ENCODE measurements at places on chromosomes 12 and 14. TPM values are rescaled to one million over a fixed set of nuclear protein-coding genes. Genes with fewer than 3 reads are reported as not detected.

DNA sequence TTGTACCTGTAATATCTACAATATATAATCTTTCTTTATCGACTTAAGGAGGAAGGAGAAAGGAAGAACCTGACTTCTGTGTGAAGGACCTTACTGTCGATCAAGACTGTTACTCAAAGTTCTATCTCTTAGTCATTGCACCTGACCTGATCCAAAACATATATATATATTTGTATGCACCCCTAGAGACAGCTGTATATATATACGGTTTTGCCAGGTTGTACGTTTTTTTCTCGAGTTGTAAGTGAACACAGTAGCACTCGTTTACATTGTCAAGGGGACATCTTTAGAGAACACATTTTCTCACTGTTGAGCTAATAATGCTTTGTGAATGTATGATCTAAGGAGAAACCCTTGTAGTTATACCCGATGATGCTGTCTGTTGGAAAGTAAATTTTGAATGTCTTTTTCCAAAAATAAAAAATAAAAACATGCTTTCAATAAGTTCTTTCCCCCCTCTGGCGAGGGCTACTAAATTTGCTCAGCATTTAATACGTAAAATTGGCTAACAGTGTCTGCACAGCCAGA, 536 bp upstream of the SLC35E3 start:
- H3K27me3 ChIP-seq = no peaks in the 10 kb centered on the region
- H3K4me3 ChIP-seq = peak overlapping the region; percentile 7
- peaks cover 5% of the 10 kb centered on the region for H3K36me3 ChIP-seq
- no peak for DNase-seq
- peaks cover 16% of the 10 kb centered on the region for H3K4me1 ChIP-seq

DNA sequence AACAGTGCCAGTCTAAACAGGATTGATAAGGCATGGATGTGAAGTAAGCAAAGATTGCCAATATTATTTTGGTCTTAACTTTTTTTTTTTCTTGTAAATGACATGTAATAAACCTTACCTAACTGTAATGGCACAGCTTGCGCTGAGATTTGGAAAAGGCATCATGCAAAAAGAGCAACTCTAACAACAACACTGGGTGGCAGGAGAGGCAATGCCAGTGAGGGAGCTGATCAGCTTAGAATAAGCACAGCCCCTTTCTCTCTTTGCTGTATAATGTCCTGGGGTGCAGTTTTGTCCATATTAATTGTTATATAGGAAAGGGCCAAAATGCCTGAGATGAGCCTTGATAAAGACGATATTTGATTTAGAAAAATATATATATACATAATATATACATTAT, 1589.7 kb upstream of the FLRT2 start:
- H3K27me3 ChIP-seq = no peaks in the 10 kb centered on the region
- no peaks in the 10 kb centered on the region for H3K36me3 ChIP-seq
- no peak overlapping the region for H3K27ac ChIP-seq
- peak; percentile 17 for DNase-seq

DNA sequence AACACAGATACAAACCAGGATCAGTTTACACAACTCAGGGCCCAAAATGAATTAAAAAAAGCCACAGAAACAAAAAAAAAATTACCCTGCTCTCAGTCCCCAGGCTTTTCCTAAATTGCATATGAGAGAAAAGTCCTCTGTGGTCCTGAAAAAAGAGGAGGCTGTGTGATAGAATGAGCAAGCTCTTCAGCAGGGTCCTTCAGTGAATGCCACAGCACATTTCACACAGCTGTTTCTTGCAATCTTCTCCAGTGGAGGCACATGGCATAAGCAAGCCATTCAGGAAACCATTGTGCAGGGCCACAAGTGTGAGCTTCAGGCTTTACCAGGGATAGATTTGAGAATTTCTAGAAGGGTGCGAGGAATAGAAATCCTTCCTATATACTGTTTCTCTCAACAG, 168.5 kb downstream of the PPM1H start:
- peaks cover 8% of the 10 kb centered on the region for H3K4me1 ChIP-seq
- no peaks in the 10 kb centered on the region for H3K27me3 ChIP-seq
- no peaks in the 10 kb centered on the region for H3K36me3 ChIP-seq
- H3K4me3 ChIP-seq = no peak overlapping the region
- DNase-seq = no peak

DNA sequence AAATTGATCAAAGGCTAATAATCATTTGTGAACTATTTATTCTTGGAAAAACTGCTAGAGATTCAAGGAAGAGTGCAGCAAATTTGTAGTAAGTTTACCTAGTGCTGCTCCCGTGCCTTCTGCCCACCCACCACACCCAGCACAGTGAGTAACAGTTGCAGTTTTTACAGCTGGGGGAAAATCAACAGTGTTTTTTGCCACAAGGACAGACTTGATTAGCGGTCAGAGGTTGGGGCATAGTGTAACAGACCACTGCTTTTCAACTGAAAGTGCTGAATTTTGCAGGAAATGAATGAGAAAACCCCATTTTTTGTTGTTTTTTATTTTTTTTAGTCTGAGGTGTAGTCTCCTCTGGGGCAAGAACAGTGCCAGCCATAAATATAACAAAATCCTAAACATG, 7.5 kb upstream of the KLRK1 start:
- no peaks in the 10 kb centered on the region for H3K27me3 ChIP-seq
- H3K4me3 ChIP-seq = no peak overlapping the region
- no peak for DNase-seq
- H3K36me3 ChIP-seq = no peaks in the 10 kb centered on the region
- no peaks in the 10 kb centered on the region for H3K4me1 ChIP-seq

GRCh38 chr14:101120641-101121507, 217.4 kb upstream of the RTL1 start:
- DNase-seq = no peak
- H3K4me3 ChIP-seq = no peak overlapping the region
- H3K27me3 ChIP-seq = no peaks in the 10 kb centered on the region

DNA sequence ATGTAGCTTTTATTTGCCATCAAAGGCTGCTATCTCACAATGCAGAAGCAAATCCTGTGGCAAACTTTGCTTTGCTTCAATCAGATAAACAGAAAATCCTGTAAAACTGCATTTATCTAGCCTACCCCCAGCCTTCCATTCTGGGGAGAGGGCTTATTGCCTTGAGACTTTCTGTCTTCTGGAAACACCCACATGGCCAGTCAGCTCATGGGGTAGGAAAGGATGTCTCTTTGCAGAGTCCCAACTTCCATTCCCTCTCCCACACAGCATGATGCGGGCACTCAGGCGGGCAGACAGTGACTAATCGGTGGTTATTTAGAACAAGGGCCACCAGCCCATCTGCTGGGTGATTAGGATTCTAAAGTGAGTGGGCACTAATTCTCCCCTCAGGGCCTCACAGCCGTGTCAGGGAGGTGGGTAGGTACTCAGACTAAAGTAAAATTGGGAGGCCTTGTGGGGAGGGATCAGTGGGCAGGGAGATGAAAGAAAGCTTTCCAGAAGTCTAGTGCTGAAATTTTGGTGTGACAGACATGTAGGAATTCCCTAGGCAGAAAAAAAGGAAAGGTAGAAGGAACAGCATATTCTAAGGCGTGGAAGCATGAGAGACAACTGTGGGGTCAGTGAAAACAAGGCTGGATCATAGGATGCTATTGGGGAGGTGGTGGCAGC, 720.5 kb downstream of the VRK1 start:
- no peak overlapping the region for H3K27ac ChIP-seq
- H3K27me3 ChIP-seq = no peaks in the 10 kb centered on the region
- H3K4me1 ChIP-seq = no peaks in the 10 kb centered on the region
- H3K4me3 ChIP-seq = no peak overlapping the region

DNA sequence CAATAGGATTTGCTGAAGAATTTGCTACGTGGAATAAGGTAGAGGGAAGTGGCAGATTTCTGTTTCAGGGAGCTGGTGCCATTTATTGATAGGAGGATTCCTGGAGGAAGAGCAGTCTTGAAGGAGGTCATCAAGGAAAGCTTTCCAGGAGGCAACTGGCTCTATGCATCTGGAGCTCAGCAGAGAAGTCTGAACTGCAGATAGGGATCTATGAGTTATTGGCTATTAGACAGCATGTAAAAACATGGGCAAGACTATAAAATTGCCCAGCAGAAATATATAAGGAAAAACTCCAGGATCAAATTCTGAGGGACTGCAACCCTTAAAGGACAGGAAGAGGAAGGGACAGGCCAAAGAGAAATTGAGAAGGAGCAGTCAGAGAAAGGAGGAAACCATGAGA, 8.9 kb upstream of the RAP1B start:
- H3K36me3 ChIP-seq = no peaks in the 10 kb centered on the region
- no peak for DNase-seq
- no peaks in the 10 kb centered on the region for H3K4me1 ChIP-seq
- no peaks in the 10 kb centered on the region for H3K27me3 ChIP-seq
- H3K27ac ChIP-seq = no peak overlapping the region

Gene GLIPR1L1
- total RNA-seq = not detected

Gene TAS2R7
- not detected for total RNA-seq
